GM12878 (cell line): ENCODE measurements at places on chromosomes 16 and 17. TPM values are rescaled to one million over a fixed set of nuclear protein-coding genes. Genes with fewer than 3 reads are reported as not detected.

Gene ECI1
- 5.7 and 12.7 TPM in 2 replicates for polyA plus RNA-seq

Gene RNF43
- 4.7 and 5.1 TPM in 2 replicates for polyA plus RNA-seq

GRCh38 chr16:61366006-61366405 lies 670.2 kb downstream of the CDH8 start:
- DNase-seq = no peak

- no peak for DNase-seq
Observed at GRCh38 chr17:81095383-81095762, 60.4 kb downstream of the BAIAP2 start.

DNA sequence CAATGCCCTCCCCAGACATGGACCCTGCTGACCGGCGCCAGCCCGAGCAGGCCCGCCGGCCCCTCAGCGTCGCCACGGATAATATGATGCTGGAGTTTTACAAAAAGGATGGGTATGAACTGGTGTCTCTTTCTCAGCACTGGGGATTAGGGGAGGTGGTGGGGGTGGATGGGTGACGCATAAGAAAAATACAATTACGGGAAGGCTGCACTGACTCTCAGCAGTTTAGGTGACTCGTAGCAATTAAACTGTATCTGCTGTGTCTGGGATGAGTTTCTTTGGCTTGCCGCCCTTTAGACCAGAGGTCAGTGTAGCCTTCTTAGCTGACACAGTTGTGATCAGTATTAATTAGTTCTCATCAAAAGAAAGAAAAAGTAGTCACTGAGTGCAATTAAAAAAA lies 59.0 kb downstream of the ELAC2 start:
- no peak for DNase-seq

Gene DHX58
- 8.4 and 9.2 TPM in 2 replicates for polyA plus RNA-seq

GRCh38 chr17:80219763-80220053 lies 425 bp downstream of the SGSH start:
- no peak for DNase-seq

Gene FOXN1
- not detected in 2 replicates for polyA plus RNA-seq

Gene KRT33B
- polyA plus RNA-seq = not detected in 2 replicates

DNA sequence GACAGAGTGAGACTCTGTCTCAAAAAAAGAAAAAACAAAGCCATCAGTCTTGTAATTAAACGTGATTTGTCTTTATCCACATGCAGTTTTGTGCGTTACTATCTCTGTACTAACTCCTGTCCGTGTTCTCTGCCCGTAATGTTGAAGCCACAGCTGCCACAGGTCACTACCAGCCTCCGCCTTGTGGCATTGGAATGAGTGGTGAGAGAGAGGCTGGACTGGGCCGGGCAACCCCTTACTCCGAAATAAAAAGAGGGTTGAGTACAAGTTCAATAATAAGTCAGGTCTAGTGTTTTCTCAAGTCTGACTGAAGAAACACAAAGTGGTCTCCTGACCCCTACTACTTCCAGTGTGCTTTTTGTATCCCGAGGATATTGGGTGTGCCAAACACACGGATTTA lies 5.4 kb downstream of the DNAJA3 start:
- no peak for DNase-seq

DNA sequence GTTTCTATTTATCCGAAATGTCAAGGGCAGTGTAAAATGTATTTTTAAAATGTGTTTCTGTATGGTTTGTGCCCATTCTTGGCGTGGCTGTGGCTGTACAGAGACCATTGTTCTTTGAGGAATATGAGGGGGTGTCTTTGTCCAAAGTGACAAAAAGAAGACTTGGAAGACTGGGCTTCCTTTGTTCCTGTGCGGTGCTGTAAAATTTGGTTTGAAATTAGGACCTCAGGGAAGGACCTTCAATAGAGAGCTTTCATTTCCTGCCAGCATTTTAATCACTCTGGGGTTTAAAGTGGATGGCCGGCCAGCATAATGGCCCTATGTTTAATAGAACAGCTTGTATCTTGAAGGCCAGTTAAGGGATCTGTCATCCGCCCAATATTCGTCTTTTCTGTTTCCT lies 190.1 kb upstream of the TBX2 start:
- DNase-seq = no peak

Gene PPM1E
- 0.11 and 0.13 TPM in 2 replicates for polyA plus RNA-seq

Gene KRTAP2-3
- polyA plus RNA-seq = not detected in 2 replicates

GRCh38 chr17:73455050-73455687 lies 143.4 kb upstream of the CDC42EP4 start:
- no peak for DNase-seq

DNA sequence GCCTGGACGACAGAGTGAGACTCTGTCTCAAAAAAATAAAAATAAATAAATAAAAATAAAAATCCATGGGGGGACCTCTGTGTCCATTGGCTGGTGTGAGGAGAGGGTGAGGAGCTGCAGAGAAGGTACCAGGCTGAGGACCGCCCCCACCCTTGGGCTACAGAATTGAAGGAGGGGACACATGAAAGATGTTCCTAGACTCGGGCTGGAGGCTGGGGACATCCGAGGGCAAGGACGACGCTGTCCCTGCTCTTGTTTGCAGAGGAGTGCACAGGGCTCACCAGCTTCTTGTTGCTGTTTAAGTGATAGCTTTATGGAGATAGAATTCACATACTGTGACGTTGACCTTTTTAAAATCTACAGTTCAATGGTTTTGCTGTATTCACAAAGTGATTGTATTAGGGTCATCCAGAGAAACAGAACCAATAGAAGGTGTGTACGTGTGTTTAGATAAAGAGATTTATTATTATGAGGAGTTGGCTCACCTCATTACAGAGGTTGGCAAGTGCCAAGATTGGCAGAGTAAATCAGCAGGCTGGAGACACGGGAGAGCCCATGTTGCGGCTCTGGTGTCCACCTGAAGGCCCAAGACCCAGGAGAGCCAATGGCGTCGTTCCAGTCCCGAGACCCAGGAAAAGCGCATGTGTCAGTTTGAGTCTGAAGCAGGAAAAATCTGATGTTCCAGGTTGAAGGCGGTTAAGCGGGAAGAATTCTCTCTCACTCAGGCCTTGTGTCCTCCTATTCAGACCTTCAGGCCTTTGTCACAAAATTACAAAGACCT lies 320.7 kb downstream of the SEC14L1 start:
- DNase-seq = no peak

Gene OTOA
- 0.34 and 0.38 TPM in 2 replicates for polyA plus RNA-seq

GRCh38 chr16:62711797-62712196 lies 675.6 kb upstream of the CDH8 start:
- DNase-seq = no peak

DNA sequence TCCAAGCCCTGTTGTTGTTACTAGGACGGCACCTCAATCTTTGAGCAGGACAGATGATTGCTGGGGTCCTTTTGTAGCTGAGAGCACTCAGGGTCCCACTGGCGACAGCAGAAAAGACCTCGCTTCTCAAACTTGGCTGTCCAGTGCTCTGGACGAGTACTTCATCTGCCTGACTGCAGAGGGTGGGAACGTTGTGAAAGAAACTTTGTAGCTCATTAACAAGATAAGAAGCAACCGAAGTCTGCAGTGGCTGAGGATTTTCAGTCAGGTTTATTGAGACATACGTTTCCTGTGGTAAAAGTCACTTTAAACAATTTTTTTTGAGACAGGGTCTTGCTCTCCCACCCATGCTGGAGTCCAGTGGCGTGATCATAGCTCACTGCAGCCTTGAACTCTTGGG lies 191.7 kb downstream of the PRKCB start:
- DNase-seq = no peak

Gene TP53TG3C
- not detected in 2 replicates for polyA plus RNA-seq

GRCh38 chr16:9761870-9762269 lies 420.4 kb downstream of the GRIN2A start:
- no peak for DNase-seq

Gene CNTNAP1
- 1.6 and 2.7 TPM in 2 replicates for polyA plus RNA-seq

Gene RUSF1
- 23.7 and 32.8 TPM in 2 replicates for polyA plus RNA-seq

Gene MGAT5B
- polyA plus RNA-seq = not detected in 2 replicates

GRCh38 chr16:12901204-12901596 lies 198 bp upstream of the SHISA9 start:
- no peak for DNase-seq

Gene PHLPP2
- 3.0 and 3.8 TPM in 2 replicates for polyA plus RNA-seq

- DNase-seq = no peak
Observed at GRCh38 chr16:12009922-12010321, 33.4 kb downstream of the SNX29 start.

Gene NOD2
- polyA plus RNA-seq = 2.7 and 4.3 TPM in 2 replicates

- DNase-seq = no peak
Observed at GRCh38 chr16:10305912-10306311, 79.9 kb upstream of the ATF7IP2 start.

- DNase-seq = no peak
Observed at GRCh38 chr17:70767102-70767701, 597.9 kb downstream of the KCNJ2 start.

DNA sequence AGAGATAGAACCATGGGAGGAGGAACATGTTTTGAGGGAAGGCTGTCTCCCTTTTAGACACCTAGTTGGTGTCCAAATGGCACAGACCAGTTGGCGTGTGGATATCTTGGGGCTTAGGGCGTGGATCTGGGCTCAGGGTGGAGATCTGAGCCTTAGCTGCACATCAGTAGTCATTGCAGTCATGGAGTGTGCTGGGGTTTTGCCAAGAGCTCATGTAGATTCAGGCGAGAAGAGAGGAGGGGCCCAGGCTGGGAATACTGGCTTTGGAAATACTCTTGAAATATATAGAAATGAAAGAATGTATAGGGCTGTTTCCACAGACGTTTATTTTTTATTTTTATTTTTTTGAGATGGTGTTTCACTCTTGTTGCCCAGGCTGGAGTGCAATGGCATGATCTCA lies 92.0 kb downstream of the PRKCB start:
- no peak for DNase-seq

GRCh38 chr16:61887903-61888302 lies 148.3 kb downstream of the CDH8 start:
- peak; percentile 19 for DNase-seq

Gene HAS3
- polyA plus RNA-seq = 0.16 and 0.48 TPM in 2 replicates

Gene SEZ6L2
- not detected in 2 replicates for polyA plus RNA-seq

- DNase-seq = peak; percentile 86
Observed at GRCh38 chr16:10871157-10871991, 5.6 kb upstream of the CIITA start.

GRCh38 chr16:49620158-49620868 lies 235.6 kb downstream of the ZNF423 start:
- DNase-seq = no peak
